ENCODE measurements at places on chromosomes 3 and 15.
A peak's percentile ranks its signal among the peaks of the same experiment; 100 is the strongest.

- DNase-seq, result no peak
Observed at GRCh38 chr3:82610236-82610635, 848.8 kb upstream of the GBE1 start.

DNA sequence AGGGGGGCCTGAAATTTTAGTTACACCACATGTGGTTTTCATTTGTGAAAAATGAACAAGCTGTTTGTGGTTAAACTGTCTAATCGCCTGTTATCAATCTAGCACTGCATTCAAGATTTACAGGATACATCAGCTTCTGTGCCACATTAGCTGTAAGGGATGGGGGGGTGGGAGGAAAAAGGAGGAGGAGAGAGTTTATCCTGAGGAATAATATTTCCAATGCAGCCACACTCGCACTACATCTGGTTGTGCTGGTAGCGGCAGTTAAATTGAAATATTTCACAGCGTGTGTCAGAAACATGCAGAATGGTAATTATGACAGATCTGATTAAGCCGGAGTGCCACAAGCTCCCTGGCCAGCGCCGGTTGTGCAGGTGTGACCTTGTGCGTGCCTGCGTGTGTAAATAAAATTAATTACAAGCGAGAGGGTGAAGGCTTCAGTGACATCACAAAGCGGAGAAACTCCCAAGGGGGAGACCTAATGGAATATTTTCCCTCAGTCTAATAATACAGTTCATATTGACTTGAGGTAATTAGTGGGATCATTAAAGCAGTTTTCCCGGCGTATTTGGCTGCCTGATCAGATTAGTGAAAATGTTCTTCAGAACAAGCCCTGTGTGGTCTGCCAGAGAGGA lies 55.5 kb downstream of the SATB1 start:
- no peak for DNase-seq

DNA sequence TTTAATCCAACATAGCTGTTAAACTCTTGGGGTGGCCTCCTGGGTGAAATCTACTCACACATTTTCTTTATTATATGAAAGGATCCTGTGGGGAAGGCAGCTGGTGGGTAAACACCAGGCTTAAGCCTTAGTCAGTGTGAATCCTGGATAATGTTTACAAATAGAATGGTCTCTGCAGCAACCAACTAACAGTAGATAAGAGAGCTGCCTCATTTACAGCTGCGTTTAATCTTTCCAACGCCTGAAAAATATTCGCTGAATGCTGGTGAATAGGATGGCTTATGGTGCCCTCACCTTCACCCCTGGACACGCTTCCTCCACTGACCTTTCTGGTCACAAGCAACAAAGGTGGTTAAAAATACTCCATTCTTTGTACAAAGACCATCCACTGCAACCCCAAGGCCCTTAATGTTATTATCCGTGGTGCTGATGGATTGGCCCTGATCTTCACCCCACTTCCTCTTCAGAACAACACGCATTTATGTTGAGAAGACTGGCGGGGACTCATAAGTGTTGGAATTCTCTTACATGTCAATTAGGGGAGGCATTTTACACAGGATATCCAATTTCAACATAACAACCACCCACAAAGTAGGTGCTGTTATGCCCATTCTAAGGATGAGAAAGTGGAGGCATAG lies 120.0 kb upstream of the FRMD4B start:
- DNase-seq, result no peak

DNA sequence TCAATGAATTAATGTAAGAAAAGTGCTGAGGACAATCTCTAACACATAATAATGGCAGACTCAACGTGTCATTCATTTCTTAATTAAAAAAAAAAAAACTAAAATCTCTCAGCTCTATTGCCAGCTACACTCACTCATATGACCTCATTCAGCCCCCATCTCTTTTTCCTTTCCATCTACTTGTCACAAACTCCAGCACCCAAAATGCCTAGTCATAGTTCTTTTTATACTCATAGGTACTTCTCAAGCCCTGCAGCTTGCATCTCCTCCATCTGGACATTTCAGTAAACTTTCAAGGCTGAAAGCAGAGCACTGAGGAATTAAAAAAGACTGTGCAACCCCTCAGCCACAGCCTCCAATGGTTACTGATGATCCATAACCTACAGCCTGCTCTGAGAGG lies 109.8 kb downstream of the PLCH1 start:
- no peak for DNase-seq

DNA sequence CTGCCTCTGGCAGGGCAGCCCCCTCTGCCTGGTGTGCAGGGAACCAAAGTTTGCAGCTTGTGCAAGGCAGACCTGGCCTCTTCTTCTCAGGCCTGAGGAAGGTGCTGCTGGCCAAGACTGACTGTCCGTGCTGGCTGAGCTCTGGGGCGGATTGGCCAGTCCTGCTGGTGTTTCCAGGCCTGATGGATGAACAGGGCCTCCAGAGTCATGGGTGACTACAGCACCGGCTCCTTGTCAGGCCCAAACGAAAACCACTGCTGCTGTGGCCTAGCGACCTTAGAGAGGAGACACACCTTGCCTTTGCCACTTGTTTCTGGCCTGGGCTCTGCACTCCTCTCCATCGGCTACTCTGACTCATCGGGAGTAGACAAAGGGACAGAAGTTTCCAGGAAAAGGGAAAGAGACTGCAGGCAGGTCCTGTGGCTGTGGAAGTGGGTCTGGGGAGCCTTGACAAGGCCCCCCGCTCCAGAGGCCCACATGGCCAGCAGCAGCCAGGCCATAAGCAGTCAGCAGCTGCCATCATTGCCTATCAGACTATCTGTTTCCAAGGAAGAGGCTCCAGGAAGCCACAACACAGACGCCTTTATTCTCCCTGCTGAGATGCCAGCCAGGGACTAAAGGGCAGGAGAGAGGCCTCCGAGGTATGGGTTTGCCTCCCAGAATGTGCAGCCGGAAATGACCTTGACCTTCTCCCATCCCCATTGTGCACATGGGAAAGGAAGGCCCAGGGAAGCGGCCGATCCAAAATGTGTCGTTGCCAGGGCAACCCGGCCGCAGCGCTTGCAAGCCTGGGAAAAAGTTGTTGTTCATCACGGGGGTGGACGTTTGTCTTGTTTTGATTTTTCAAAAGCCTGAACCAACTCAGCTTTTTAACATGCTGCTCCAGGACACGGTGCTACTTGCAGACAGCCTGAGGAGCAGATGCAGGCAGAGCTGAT lies 160.5 kb downstream of the CHSY1 start:
- DNase-seq, result peak; percentile 78

- DNase-seq, result no peak
Observed at GRCh38 chr3:79724206-79724605, 43.6 kb downstream of the ROBO1 start.

DNA sequence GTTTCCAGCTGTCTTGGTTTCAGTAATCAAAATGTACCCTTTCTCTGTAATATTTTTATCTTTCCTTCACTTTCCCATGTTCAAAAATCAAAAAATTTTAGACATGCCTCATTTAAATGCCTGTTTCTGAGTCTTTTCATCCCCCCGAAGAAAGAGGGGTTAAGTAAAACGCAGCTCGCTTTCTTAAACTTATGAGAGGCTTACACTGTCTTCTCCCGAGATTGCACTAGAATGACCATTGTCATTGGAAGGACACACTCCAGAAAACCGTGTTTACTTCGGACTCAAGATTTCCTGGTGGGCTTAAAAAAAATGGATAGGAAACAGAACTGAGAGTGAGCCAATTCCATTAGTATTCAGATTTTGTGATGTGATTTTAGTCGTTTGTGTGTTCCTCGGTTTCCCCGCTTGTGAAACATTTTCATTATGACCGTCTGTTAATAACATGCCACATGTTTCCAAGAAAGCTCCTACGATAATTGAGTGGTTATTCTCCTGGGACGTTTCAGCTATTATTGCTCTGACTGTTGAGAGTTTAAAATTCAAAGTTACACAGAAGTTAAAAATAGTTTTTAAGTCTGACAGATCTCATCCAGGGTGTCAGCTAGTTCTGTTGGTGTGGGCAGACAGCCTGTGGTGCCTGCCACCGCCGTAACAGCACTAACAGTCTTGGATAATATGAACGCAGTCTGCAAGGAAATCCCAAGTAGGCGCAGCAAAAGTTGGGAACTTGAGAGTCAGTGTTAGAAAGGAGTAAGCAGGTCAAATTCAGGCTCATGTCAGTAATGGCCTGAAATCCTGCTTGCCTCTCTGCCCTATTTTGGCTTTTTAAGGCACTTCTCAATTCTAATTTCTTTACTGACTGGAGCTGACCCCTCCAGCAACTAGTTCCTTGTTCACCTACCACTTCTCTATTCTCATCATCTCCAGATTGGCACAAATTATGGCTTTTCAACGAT lies 1.5 kb downstream of the CRYBG3 start:
- DNase-seq, result peak; percentile 4

GRCh38 chr3:71916747-71917369 lies 131.9 kb upstream of the PROK2 start:
- DNase-seq, result peak; percentile 52

DNA sequence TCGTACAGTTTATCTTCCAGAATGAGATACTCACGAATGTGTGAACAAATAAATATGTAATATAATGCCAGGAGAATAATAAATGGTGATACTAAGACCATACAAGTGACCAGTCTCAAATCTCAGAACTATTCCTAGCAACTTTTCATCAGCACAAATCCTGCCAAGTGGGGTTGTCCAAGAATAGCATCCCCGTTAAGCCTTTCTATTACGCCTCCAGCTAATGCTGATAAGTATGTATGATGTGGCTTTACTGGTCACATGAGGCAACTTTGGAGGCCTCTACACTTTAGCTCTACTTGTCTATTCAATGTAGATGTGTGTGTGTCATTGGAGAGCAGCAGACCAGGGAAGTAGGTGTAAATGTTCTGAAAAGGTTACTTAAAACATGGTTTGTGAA lies 129.5 kb downstream of the KCNMB2 start:
- DNase-seq, result no peak

GRCh38 chr3:181917027-181917426 lies 205.3 kb downstream of the SOX2 start:
- no peak for DNase-seq

DNA sequence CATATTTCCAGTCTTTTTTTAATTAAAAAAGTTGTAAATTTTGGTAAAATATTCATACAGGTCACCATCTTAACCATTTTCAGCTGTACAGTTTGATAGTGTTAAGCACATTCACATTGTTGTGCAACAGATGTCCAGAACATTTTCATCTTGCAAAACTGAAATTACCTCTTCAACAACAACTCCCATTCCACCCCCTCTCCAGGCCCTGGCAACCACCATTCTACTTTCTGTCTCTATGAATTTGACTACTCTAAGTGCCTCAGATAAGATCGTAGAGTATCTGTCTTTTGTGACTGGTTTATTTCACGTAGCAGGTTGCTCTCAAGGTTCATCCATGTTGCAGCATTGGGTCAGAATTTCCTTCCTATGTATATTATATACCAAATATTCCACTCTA lies 76.0 kb downstream of the SLCO3A1 start:
- DNase-seq, result no peak

- peak; percentile 69 for DNase-seq
Observed at GRCh38 chr3:127750226-127751031, 71.9 kb downstream of the MGLL start.

DNA sequence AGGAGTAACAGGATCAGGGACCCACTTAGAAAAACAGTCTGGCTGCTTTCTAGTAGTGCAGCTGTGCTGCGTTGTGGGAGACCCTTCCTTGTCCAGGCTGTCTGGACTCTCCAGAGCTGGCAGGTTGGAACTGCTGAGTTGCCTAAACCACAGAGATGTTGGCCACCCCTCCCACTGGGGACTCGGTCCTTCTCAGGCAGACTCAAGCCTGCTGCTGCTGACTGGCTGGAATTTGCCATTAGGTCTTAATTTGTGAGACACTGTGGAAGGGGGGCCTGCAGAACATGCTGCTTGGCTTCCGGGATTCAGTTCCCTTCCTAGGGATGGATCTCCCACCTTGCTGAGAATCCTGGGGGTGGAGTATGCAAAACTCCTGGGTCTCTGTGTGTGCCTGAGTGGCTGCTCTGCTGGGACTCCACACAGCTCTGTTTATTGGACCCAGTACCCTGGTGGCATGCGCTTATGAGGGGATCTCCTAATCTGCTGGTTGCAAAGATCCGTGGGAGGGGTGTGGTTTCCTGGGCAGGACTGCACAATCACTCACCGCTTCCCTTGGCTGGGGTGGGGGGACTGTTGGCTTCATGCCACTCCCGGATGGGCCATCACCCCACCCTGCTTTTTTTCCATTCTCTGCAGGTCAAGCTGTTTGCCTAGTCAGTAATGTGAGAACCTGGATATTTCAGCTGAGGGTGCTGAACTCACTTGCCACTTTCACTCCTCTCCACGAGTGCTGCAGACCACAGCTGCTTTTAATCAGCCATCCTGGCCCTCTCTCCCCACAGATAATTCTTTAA lies 150.5 kb downstream of the CFAP20DC start:
- peak; percentile 5 for DNase-seq

DNA sequence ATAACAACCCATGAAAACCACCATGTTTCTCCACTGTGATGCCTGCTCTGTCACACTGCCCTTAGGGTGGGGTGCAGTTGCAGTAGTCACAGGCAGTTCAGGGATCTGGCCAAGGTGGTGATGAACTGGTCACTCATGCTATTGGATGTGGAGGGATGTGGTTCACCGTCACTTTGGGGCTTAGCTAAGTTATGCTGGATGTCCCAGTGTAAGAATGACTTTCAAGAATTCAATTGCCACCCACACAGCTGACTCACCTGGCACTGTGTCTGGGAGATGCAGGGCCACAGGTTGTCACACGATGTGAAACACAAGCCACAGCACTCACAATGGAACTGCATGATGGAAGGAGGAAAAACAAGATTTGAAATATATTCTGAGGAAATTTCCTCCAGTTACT lies 146.1 kb upstream of the CTNNB1 start:
- peak; percentile 17 for DNase-seq

- peak; percentile 73 for DNase-seq
Observed at GRCh38 chr3:27708250-27708649, 13.9 kb downstream of the EOMES start.

- peak; percentile 83 for DNase-seq
Observed at GRCh38 chr3:16332904-16333426, 68.0 kb downstream of the OXNAD1 start.

GRCh38 chr15:95558131-95558530 lies 772.4 kb upstream of the NR2F2 start:
- DNase-seq, result peak; percentile 9

DNA sequence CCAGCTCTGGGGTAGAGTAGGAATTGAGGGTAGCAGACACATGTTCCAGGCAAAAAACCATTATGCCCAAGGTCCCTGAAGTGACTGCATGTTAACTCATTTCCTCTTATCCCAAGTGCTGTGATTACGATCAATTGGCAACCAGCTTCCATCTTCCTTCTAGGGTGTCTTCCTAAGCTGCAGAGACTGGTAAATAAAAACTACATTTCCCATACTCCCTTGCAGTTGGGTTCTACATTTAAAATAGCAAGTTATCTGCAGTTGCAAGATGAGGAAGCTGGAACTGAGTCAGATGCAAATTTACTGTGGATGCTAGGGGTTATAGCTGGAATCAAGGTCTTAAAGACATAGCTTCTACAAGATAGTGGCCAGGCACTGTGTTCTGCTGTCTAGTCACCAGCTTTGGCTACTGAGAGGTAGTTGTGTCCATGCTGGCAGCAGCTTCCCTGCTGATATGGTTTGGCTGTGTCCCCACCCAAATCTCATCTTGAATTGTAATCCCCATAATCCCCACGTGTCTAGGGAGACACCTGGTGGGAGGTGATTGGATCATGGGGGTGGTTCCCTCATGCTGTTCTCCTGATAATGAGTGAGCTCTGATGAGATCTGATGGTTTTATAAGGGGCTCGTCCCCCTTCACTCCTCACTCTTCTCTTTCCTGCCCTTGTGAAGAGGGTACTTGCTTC lies 51.3 kb upstream of the FBN1 start:
- DNase-seq, result no peak

Measured in astrocyte of the hippocampus (primary cell).